ENCODE measurements at places on chromosomes 1 and 21.

DNA sequence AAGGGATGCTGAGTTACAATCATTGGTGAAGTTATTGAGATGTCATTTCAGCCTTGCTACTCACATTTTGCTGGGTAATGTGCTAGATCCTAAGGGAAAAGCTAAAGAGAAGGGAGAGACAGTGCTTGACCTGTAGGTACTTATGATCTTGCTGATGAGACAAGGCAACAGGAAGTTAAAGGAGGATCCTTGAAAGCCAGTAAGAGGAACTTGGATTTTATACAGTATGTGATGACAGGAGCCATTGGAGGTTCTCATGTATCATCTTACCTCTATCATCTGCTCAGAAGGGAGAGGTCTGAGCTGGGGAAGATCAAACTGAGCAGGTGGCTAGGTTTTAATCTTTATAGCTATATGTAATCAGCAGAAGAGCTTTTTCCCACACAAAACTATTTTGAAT is 6.3 kb downstream of the APOBEC4 start:
- no peak for DNase-seq

- no peak for DNase-seq
Observed at GRCh38 chr1:61865646-61866220, 123.5 kb downstream of the PATJ start.

DNA sequence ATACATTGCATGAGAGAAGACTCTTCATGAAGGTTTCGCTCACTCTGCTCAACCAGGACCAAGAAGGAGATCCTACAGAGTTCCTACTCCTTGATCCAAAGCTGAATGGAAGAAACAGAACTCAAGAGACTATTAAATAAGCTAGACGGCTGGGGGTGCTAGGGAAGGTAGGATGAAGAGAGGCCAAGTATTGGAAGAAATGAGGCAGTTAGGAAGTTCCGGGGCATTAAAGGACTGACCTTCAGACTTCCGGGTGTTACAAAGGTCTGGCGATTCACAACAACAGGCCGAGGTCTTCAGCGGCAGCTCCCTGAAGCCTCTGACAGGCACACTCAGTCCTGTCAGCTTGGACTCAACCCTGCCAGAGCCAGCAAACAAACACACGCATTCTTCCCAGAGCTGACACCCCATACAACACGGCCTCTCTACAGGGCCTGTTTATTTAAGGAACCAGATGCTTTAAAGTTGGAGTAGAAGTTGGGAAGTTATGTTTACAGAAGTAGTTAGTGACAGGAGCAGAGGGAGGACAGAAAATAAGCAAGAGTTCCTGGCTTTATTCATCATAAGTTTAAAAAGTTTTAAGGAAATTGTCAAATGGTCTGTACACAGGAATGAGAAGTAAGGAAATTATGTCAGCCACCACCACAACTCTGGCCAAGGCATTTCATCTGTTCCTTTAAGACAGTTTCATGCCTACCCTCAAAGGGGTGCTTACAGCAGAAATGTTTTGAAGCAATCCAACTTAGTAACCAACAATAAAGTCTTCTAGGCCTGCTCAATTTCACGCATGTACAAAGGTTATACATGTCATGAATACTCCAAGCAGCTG is 4.7 kb downstream of the SORT1 start:
- no peak for DNase-seq

- DNase-seq: no peak
Observed at GRCh38 chr1:239606850-239607400, 220.6 kb downstream of the CHRM3 start.

DNA sequence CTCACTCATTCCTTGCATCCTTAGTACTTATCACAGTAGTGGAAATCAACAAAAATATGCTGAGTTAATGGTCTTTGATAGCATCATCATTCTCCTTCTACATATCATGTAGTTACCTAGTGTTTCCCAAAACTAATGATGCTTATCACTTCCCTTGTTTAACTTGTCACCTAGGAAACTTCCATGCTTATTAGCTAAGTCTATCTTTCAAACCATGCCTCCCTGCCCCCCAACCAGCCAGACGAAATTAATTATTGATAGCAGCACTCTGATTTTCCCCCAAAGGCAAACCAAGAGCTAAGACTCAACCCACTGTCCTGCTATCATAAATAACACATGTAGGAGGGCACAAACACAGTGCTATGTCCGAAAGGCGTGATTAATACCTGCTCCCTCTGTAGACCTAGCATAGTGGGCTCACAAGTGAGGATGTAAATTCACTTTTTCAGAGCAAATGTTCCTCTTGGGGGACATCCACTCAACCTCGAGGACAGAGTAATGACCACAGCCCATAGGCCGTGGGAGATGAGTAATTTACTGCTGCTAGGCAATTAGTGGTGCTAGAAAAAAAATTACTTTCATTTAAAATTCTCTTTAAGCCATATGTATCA is 25.8 kb upstream of the LPAR3 start:
- no peak for DNase-seq

DNA sequence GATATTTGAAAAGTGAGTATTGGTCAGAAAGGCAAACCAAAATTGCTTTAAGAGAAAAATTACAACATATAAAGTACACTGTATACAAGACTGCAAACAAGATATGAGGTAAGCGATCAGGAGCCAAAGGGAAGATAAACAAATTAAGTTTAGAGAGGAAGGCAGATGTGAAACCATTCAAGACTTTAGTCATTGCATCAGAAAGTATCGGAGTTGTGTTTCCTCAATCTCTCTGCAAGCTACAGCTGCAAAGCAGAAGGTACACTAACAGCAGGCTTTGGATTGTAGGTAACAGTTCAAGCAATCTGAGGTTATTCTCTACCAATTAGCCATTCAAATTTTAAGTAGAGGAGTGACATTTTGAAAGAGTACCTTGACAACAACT is 21.3 kb upstream of the TLCD4 start:
- no peak for DNase-seq

GRCh38 chr21:26448751-26449150 is 124.3 kb downstream of the CYYR1 start:
- DNase-seq: no peak

DNA sequence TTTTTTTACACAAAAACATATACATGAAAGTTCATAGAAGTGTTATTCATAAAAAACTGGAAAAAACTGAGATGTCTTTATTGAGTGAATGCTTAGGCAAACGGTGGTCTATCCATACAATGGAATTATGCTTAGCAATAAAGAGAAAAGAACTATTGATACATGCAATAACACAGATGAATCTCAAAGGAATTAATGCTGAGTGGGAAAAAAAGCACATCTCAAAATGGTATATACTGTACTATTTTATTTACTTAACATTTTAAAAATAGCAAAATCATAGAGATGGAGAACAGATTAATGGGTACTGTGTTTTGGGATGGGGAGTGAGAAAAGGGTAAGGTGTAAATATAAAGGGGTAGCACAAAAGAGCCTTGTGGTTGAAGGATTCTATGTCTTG is 29.8 kb downstream of the METTL18 start:
- no peak for DNase-seq

- no peak for DNase-seq
Observed at GRCh38 chr1:193085263-193085662, 20.0 kb downstream of the GLRX2 start.

DNA sequence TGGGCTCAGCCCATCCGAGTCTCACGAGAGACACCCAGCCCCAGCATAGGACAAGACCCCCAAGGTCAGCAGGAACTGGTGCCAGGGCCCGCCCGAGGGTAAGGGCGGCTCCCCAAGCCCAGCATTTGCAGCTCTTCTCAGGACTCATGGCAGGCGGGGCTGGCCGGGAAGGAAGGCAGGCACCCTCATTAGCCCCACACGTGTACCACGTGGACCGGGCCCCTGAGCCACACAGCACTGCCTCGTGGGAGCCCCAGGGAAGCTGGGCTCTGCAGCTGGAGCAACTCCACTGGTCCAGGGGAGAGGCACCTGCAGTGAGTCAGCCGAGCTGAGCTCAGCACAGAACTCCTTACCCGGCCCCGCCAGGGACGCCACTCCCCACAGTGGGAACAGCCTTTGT is 97.7 kb upstream of the IFFO2 start:
- no peak for DNase-seq

DNA sequence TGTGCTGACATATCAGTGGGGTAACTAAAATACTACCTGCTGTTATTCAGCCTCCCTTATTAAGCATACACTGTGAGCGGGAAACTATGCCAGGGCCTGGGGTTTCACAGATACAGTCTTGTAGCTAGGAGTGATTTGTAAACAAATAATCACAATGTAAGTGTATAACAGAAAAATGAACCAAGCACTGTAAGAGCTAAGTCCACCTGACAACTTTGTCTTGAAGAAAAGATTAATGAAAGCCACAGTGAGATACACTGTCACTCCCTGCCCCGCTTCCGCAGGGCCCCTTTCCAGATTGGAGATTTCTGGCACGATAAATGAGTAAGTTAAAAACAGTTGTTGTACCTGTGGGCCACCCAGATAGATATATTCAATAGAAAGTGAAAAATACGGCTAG is 4.8 kb downstream of the RCAN3 start:
- DNase-seq: no peak

DNA sequence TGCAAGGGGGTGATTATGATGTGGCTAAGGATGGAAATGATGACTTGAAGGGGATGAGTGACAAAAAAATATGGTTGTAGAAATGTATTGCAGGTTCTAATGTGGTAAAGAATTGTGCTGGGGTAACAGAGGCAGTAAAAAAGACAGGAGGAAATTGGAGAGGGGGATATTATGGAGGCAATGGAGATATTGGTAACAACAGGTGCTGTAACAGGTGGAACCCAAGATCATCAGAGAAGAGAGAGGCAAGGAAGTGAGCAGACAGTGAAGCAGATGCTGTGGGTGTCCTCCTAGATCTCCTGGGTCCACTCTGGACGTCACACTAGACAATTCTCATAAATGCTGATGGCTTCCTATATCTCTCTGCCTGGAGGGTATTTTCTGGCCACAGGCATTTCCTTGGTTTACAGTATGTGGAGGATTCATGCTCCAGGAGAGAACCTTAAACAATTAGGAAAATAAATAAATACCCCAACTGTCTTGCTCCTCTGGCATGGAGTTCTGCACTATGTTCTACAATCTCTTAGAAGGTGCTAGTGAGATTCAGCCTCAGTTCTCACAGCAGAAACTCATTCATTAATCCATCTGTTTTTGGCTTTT is 620.3 kb upstream of the PLXNA2 start:
- no peak for DNase-seq

DNA sequence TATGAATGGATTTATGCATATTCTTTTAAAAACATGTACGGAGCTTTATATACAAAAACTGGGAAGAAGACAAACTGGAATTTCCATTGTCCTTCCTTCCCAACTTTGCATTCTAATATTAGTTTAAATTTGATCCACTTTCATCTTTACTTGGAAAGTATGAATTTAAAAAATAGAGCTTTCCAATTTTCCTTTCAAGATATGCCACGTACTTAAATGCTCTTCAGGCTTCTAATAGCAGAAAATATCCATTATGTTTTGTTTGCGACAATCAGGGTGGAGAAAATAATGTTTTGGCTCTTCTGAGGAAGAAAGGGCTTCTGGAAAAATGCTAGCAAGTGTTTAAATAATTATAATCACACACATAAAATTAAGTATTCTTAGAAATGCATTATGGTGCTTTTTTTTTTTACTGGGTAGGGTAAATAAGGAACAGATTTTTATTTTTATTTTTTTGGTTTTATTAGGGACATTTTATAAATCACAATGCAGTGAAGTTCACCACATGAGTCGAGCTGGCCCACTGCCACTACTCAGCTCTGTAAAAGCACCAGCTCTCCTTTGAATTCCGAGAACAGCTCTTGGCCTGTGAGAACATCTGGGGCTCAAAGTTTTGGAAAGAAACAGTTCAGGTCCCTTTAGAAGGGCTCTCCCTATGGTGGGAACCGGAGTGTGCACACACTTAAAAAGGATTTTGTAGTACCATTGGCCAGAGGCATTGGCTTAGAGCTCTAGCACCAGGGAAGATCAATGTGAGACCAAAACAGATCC is 287.4 kb upstream of the LYPLAL1 start:
- DNase-seq: no peak

DNA sequence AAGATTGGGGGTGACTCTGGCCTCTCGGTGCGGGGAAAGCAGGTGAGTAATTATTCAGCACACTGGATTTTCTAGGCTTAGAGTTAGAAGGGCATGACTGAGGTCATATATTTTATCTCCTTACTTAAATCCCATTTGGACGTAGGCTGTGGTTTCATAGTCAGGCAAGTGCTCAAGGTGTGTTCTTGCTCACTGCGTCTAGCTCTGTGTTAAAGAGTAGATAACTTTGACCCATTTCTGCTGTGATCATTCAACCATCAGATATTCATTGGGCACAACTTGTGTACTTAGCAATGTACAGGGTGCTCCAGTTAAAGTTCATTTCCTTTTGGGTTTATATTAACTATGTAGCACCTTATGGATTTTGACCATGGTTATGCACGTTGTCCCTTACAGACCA is 14.6 kb downstream of the PFKFB2 start:
- no peak for DNase-seq

GRCh38 chr1:65939191-65939590 is 146.5 kb downstream of the PDE4B start:
- DNase-seq: no peak

- no peak for DNase-seq
Observed at GRCh38 chr1:205236951-205237475, 9.3 kb downstream of the TMCC2 start.

DNA sequence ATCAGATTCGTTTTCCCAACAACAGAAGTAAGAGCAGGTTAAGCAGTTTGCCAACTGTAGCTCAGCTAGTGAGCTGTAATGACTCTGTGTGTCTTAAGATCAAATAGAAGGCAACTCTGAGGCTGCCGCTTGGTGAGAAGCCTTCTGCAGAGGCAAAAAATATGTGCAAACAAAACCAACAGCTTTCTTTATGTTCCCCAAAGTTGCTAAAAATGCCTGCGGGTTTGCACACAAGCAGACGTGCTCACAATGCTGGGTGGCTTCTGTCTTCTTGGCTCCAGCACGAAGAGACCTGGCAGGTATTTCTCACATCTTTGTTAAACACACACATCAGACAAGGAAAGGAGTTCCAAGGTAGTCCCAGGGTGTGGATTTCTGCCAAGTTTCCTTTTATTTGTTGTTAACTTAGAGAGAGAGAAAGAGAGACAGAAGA is 158.9 kb upstream of the JUN start:
- no peak for DNase-seq

DNA sequence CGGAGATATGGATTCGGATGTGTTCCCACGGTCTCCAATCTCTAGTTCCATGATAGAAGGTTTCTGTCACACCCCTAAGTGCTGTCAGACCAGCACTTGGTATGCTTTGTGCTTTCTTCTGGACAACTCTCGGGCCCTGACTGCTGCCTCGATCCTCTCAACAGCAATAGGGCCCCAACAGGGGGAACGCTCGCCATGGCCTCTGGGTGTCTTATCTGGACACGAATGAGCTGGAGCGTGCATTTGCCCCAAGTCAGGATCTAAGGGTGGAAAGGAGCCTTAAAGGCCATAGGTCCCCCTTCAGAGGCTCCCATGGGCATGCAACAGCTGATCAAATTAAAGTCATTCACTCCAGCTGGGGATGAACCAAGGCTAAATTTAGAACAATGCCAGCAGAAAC is 76.8 kb downstream of the TCP10L start:
- no peak for DNase-seq

- peak; percentile 89 for DNase-seq
Observed at GRCh38 chr1:28886731-28887418, 27.5 kb upstream of the EPB41 start.
